ENCODE measurements at places on chromosomes 6 and 20.

DNA sequence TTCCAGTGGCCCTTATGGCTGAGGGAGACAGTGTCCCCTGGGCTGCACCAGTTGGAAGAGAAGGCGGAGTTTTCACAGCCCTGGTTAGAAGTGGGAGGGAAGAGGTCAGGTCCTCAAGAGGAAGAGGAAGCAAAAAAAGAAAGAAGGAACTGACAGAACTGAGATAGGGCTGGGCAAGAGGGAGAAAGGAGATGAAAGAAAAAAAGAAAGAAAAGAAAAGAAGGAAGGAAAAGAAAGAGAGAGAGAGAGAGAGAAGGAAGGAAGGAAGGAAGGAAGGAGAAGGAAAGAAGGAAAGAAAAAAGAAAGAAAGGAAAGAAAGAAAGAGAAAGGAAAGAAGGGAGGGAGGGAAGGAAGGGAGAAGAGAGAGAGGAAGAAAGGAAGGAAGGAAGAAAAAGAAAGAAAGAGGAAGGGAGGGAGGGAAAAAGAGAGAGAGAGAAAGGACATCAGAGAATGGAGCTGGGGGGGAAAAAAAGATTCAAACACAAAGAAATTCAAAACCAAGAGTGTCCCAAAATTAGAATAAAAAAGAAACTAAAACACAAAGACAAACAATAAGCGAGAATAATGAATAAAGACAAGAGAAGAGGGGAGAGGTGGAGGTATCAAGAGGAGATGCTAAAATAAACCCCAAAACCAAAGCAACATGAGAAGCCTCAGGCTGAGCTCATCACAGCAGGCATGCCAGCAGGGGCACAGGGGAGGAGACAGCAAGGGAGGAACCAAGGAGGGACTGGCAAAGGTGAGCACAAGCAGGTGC, 5.3 kb upstream of the FUCA2 start:
- no peak for DNase-seq

- DNase-seq = no peak
Measured at GRCh38 chr6:123417535-123417934, 219.2 kb downstream of the TRDN start.

GRCh38 chr6:34325633-34326032, 66.8 kb downstream of the NUDT3 start:
- no peak for DNase-seq

GRCh38 chr6:150452428-150453243, 83.8 kb downstream of the IYD start:
- DNase-seq = no peak

Measured in osteocyte (in vitro differentiated cells).